ENCODE measurements at places on chromosomes 4 and X. TPM values are rescaled to one million over a fixed set of nuclear protein-coding genes. Genes with fewer than 3 reads are reported as not detected.

The NDUFA1 gene
- total RNA-seq: 70.4 TPM

The CCSER1 gene
- total RNA-seq: 7.4 TPM

The MAGEB2 gene
- not detected for total RNA-seq

The CXCL5 gene
- total RNA-seq: 7.2 TPM

The GAGE12F gene
- not detected for total RNA-seq

The ZNF157 gene
- total RNA-seq: 0.23 TPM

The ARR3 gene
- total RNA-seq: not detected

The TMPRSS11B gene
- total RNA-seq: not detected

GRCh38 chr4:52983563-52984303 is 121.6 kb downstream of the RASL11B start:
- no peak for DNase-seq

- no peak for DNase-seq
Observed at GRCh38 chr4:74042681-74043080, 4.2 kb upstream of the CXCL3 start.

GRCh38 chr4:20520901-20521300 is 179.4 kb upstream of the PACRGL start:
- no peak for DNase-seq

- DNase-seq: no peak
Observed at GRCh38 chr4:116020141-116020722, 906.8 kb upstream of the NDST4 start.

- DNase-seq: peak; percentile 82
Observed at GRCh38 chr4:124711471-124712371, 811 bp downstream of the ANKRD50 start.

DNA sequence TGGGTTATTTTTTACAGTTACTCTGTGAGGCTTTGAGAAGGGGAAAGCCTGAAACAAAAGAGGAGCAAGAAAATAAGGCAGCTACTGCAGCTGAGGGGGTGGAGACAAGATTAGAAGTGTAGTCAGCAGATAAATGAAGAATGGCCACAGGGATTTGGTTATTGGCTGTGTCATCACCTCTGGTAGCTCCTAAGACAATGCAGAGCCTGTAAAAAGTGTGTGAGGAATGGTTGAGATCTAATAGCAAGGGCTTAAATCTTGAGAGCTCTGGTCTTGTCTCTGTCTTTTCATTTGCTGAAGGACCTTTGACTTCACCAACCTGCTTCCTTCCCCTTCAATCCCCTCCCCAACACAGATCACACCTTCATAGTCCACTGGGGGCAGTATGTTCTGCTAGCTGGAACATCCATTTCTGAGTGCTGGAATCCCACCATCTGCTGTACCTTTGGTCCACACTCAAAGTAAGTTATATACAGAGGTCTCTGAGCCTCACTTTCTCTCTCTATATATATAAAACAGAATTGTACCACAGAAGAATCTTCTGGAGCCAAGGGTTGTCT is 213.7 kb upstream of the ZIC3 start:
- DNase-seq: no peak

DNA sequence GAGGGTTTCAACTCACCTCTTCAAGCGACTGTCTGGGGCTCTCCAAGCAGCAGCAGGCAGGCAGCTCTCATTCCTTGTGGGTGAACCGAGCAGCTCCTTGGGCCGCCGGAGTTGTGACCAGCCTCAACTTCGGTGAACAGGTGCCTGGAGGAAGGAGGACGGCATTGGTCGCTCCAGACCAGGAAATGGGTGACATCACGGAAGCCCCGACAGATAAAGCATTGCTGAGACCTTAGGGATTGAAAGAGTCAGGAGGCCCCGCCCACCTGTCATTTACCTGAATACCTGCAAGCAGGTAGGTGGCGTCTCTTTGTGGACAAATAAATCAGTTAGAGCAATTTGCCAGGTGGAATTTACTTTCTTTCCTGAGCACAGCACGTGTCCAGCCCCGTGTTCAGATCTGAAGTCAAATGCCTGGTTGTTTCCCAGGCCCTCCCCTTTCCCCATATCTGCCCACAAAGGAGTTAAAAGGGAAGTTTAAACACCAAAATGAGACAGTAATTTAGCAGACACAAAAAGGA is at the start of gene LNX1:
LNX1 (minus strand) TSS at position 115 of the 521 bp plus-strand sequence. CDS start 17,484 bp downstream, outside the sequence.
- peak; percentile 87 for DNase-seq

DNA sequence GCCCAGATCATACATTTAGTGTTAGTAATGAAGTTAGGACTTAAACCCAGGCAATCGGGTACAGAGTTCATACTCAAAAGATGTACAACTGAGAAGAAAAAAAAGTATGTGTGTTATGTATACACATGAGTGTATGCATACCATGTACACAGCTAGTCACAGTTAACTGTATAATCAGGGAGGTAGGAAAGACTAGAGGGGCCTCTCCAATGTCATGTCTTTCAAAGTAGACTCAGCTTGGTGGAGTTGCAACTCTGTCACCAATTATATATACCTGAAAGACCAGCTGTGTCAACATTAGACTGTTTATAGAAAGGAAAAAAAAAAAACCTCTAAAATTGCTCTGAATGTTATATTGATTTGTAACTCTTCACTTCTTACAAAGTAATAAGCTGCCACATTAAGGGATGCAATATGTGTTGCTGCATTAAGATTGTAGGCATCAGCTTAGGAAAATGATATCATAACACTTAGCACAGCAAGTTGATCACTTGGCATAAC is 167.5 kb downstream of the DCTD start:
- DNase-seq: no peak

DNA sequence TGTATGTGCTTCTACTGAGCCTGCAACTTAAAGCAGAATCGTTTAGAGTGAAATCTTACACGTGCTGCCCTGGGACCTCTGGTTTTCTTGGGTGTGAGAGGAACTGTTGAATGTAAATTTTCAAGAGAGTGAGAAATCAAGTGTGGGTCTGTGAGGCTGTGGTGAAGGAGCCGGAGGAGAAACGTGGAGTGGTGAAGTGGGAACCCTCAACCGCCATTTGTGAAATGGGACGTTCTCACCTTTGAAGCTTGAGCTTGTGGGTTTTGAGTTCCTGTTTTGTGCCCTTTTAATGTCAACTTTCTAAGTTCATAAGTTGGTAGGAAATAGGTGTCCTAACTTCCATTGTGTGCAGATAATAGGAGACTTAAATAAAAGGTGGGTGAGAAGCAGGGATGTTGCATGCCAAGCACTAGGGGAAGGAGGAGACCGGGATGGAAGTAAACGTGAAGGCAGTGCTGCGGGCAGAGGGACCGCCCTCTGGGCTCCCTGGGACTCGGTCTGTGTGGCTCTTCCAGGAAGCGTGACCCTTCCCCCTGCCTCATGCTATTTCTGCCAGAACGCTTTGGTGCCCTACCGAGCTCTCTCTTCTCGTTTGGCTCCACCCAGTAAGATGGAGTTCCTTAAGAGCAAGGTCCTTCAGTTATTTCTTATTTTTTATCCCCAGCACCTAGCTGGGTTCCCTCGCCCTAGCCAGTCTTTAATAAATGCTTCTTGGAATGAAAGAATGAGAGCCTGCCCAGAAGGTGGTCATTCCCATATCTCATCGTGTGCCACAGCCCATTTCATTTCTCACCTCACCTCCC is 56.0 kb downstream of the TMEM131L start:
- DNase-seq: no peak

DNA sequence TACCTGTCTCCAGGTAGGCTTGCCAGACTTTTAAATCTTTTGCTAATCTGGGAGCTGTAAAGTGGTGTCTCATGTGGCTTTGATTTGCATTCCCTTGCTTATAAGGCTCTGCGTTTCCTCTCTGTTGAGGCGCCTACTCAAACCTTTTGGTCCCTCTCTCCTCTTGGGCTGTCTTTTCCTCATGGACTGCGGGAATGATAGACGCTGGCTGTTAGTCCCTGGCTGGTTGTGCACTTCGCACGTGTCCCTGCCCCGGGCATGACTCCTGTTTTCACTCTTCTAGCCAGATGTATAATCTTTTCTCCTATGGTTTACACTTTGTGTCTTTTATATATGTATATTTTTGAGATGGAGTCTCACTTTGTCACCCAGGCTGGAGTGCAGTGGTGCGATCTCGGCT is 39.7 kb downstream of the RGS12 start:
- no peak for DNase-seq

DNA sequence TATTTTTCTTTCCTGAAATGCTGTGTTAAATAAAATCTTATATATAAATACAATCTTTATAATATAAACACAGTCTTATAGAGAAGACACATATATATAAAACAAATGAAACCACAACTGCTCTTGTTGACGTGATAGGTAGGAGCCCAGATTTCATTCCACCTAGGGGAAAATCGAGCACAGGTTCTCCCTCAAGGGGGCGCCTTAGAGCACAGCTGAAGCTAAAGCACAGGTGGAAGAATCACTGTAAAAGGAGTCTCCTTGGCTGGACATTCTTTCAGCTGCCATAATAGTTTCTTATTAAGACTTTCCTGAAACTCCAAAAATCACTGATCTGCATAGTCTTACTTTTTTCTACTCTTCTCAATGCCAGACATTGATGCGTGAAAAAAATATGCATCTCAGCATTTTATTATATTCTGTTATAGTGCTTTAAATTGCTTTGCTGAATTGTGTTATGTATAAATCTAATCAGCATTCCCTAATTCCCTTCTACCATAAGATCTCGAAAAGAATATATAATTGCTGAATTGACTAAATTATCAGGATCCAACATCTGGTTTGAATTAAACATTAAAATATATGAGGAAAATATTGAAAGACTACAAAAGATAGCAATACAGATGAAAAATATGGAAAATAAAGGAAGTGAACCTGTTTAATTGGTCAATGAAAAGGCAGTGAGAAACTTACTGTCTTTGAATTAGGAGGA is 25.5 kb upstream of the RXFP1 start:
- peak; percentile 66 for DNase-seq

DNA sequence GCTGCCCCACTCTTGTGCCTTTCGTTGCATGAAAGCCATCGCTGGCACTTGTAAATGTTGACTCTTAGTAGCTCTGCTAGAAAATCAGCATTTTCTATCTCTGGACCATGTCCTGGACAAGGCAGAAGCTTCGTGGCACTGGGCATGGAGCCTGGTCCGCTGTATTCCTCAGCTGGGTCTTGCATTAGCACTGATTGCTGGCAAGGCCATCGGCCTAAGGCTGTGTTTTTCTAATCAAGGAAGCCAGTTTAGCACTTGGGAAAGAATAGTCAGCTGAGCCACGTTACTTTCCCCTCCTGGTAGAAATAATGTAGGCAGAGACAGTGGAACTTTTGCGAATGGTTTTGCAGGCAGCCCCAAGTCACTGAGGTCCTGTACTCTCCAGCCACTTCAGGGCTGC is 180.2 kb upstream of the EOLA2 start:
- DNase-seq: no peak

GRCh38 chr4:169902658-169903345 is 123.4 kb downstream of the MFAP3L start:
- DNase-seq: no peak

- DNase-seq: no peak
Observed at GRCh38 chrX:11750046-11750445, 8.0 kb upstream of the MSL3 start.

DNA sequence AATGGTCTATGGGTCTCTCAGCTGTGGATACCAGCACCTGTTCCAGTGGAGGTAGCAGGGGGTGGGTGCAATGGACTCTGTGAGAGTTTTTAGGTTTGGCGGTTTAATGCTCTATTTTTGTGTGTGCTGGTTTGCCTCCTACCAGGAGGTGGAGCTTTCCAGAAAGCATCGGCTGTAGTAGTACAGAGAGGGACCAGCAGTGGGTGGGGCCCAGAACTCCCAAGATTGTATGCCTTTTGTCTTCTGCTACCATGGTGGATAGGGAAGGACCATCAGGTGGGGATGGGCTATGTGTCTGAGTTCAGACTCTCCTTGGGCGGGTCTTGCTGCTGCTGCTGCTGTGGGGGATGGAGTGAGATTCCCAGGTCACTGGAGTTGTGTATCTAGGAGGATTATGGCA is 557.2 kb upstream of the GRID2 start:
- DNase-seq: no peak

DNA sequence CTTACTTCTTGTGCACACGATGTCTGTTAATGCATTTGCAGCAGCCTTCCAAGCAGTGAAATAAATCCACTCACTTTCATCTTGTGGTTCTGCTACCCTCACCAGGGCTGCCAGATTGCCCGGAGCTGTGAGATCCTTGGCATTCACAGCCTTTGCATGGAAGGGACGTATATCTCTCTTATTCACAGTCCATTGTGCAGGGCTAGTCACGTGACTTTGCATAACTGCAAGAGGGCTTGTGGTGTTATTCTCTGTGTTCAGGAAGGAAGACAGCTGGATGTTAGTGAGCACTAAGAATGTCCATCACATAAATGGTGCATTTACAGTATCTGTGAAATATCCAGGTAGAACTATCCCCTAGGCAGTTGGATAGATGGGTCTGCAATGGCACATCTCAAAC is 96.5 kb upstream of the BEND4 start:
- no peak for DNase-seq

GRCh38 chr4:136841526-136841925 is 690.8 kb downstream of the PCDH18 start:
- DNase-seq: no peak
